ENCODE measurements at places on chromosomes 6 and 20. TPM values are rescaled to one million over a fixed set of nuclear protein-coding genes. Genes with fewer than 3 reads are reported as not detected.

- peaks cover 47% of the 10 kb centered on the region for H3K36me3 ChIP-seq
- H3K4me3 ChIP-seq: no peak overlapping the region
- H3K4me1 ChIP-seq: no peaks in the 10 kb centered on the region
- no peaks in the 10 kb centered on the region for H3K27me3 ChIP-seq
Measured at GRCh38 chr20:62885896-62886708, 24.5 kb upstream of the TCFL5 start.

GRCh38 chr6:25659633-25660368 is 7.8 kb downstream of the SCGN start:
- peaks cover 28% of the 10 kb centered on the region for H3K4me1 ChIP-seq
- H3K27me3 ChIP-seq: no peaks in the 10 kb centered on the region
- peak overlapping the region; percentile 35 for H3K27ac ChIP-seq
- H3K36me3 ChIP-seq: no peaks in the 10 kb centered on the region

GRCh38 chr20:20624914-20625313 is 87.5 kb downstream of the RALGAPA2 start:
- H3K4me1 ChIP-seq: no peaks in the 10 kb centered on the region
- no peak overlapping the region for H3K27ac ChIP-seq

- H3K36me3 ChIP-seq: no peaks in the 10 kb centered on the region
- H3K27me3 ChIP-seq: no peaks in the 10 kb centered on the region
- H3K4me1 ChIP-seq: no peaks in the 10 kb centered on the region
- H3K4me3 ChIP-seq: no peak overlapping the region
- DNase-seq: no peak
Measured at GRCh38 chr6:134706153-134706552, 243.7 kb downstream of the ALDH8A1 start.

DNA sequence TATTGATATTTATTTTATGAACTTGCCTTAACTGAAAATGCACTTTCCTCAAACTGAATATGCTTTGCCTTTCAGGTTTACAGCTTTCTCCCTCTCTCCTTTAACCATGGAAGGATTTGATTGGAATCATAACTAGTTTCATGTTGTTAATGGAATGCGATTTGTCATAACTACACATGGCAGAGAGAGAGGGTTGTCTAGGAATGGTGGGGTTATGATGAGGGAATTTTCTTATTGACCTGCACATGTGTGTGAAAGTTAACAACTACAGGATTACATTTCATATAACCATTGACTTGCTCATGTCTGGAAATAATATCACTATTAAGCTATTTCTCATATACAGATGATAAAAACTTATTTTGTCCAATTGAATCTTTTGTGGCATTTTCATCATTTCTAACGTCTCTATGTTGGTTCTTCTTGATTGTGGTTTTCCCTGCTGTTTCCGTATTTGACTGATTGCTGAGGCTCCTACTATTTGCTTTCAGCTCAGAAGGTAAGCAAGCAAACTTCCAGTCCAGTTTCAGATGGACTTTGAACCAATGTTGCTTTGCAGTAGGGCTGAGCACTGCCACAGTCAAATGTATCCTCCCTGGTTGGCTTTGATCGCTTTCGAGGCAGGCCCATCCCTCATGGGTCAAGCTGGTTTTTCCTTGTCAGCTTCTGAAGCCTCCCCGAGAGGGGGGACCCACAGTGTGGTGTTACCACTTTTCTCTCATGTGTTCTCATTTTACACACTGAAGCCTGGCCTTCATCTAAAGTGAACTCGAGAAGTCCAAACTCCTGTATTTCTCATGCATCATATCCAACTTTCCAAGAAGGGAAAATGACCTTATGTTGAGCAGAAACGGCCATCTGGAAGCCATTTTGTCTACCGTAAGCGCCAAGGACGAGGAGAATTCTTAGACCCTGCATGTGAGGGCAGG is 7.6 kb upstream of the CCN2 start:
- DNase-seq: no peak
- peaks cover 18% of the 10 kb centered on the region for H3K4me1 ChIP-seq
- H3K27me3 ChIP-seq: no peaks in the 10 kb centered on the region
- no peak overlapping the region for H3K4me3 ChIP-seq
- H3K27ac ChIP-seq: no peak overlapping the region

DNA sequence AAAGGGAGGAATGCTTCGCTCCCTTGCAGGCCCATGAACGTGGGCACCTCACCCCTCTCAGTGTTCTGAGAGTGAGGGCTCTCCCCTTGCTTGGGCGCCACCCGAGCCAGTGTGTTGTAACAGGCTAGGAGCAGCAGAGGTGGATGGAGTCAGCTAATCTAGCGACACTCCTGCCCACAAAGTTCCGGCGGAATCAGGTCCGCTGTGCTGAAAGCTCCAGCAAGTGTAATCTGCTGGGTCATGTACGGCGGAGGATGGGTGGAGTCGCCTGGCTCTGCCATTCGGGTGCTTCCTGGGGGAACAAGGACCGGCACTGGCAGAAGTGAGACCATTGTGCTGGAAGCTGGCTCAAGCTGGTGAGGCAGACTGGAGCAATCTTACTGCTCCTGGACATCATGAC is 1310.1 kb downstream of the EPHA7 start:
- no peak overlapping the region for H3K27ac ChIP-seq
- H3K36me3 ChIP-seq: no peaks in the 10 kb centered on the region
- no peak overlapping the region for H3K4me3 ChIP-seq
- no peaks in the 10 kb centered on the region for H3K27me3 ChIP-seq

DNA sequence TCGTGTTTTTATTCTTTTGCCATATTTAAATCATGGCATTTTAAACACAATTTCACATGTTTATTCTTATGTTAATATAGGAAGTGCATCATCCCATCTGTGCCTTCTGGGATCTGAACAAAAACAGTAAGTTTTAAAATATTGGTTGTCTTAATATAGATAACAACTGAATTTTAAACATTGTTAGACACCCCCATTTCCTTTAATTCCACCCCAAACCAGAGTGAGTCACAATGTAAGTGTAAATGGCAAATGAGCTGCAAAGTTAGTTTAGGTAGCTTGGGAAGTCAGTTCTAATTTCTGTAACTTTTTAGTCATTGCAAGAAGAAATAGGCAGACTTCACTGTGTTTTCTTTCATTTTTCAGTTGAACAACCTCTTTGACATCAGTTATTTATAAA is 108.0 kb downstream of the ADGRG6 start:
- no peak for DNase-seq
- H3K27me3 ChIP-seq: no peaks in the 10 kb centered on the region
- H3K27ac ChIP-seq: no peak overlapping the region
- H3K4me1 ChIP-seq: peaks cover 15% of the 10 kb centered on the region
- H3K4me3 ChIP-seq: no peak overlapping the region

BICRAL gene
- 6.3 TPM for total RNA-seq

All from pancreas (tissue), 10 donors.